Osteocyte (in vitro differentiated cells): ENCODE measurements at places on chromosomes 5 and 9. TPM values are rescaled to one million over a fixed set of nuclear protein-coding genes. Genes with fewer than 3 reads are reported as not detected.

DNA sequence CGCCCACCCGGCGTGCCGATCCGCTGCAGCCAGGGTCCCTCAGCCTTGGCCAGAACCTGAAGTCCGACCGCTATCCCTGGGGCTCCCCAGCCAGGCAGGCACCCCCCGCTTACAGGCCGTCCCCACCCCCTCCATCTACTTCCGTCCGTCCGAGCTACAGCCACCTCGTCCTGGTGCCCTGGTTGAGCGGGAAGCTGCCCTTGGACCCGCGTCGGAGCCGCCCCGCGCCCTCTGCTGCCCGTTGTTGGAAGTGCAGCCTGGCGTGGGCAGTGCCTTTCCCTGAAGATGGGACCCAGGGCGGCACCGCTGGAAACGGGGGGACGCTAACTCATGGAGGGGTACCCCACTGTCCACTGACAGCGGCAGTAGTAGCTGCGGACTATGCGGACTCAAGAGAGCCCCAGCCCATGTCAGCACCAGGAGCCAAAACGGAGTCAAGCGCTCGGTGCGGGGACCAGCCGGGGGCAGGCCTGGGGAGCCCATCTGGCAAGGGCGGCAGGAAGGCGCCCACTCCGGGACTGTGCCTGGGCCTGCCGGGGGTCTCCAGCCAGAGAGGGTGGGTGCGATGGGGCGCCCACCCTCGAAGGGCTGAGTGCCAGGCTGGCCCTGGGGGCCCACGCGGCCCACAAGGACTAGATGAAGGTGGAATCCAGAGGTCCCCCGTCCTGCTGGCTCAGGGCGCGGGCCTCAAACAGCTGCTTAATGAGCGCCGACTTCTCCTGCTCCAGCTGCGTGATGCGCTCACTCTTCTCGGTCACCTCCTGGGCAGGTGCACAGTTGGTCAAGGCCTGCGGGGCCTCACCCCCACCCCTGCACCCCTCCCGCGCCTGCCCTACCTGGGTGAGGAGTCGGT is 6.1 kb downstream of the SAPCD2 start:
- peaks cover 3% of the 10 kb centered on the region for H3K4me1 ChIP-seq
- H3K36me3 ChIP-seq, result no peaks in the 10 kb centered on the region
- DNase-seq, result no peak
- no peak overlapping the region for H3K27ac ChIP-seq

The GRM6 gene
- total RNA-seq, result not detected in 2 replicates

- no peaks in the 10 kb centered on the region for H3K36me3 ChIP-seq
- H3K4me3 ChIP-seq, result no peak overlapping the region
- no peak overlapping the region for H3K27ac ChIP-seq
Measured at GRCh38 chr9:19496321-19497050, 87.7 kb downstream of the ACER2 start.

DNA sequence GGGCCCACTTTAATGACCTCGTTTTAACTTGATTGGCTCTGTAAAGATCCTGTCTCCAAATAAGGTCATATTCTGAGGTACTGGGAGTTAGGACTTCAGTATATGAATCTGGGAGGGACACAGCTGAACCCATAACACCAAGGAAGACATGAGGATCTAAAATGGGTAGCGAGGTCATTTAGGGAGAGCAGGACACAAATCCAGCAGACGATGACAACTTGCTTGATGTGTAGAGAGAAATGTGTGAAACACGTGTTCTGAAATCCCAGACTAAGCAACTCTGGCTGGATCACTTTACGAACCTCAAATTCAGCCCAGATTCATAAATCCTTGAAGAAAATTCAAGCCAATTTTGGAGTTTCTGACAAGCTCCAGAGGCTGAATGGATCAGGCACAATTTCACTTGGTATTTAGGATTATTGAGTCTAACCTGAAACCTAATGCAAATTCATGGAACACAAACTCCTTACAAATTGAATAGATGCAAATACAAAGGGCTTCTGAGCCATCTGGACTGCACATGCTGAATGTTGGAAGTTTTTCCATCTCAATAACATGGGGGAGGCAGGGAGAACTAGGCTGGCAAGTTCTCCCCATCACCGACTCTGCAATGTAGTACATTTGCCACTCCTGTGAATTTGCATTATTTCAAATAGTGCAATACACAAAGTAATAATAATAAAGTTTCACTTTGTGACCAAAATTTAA is 74.0 kb upstream of the SLC30A5 start:
- peaks cover 36% of the 10 kb centered on the region for H3K27me3 ChIP-seq
- DNase-seq, result no peak
- no peaks in the 10 kb centered on the region for H3K4me1 ChIP-seq
- H3K27ac ChIP-seq, result no peak overlapping the region
- no peak overlapping the region for H3K4me3 ChIP-seq

The MEIKIN gene
- not detected in 2 replicates for total RNA-seq

DNA sequence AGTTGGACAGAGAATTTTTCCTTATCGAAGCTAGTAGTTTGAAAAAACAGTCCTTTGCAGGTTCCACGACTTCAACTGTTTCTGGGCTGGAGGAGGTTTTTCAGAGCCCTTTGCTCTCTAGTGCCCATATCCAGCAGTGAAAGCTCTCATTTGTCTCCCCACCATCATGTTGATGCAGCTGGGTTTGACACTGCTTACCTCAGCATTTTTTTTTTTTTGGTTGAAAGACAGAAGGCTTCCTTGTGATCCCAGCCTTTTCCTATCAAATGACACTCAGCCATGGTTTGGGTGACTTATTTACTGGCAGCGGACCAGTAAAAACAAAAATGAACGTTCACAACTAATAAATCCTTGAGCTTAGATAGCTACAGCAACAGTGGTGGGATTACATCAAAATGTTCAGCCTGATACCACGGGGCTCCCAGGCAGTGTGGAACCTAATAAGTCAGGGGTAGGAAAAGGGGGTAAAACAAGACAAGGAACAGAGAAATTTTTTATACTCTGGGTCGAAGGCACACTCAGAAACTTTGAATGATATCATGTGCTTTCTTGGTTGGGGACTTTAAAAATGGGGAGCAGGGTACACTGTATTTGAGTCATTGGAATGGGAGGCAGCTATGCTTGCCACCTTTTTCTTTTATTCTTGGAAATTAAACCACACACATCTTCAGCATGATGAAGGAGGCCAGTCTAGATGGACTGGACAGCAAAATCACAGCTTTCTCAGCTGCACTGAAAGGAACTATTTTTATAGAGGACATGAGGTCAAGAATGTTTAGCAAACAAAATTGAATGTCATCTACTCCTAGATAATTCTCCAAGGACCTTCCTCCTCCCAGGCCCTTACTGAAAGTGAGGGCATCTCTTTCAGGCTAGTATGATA is 308.9 kb upstream of the MPDZ start:
- no peak for DNase-seq
- peaks cover 2% of the 10 kb centered on the region for H3K36me3 ChIP-seq
- peaks cover 10% of the 10 kb centered on the region for H3K27me3 ChIP-seq
- no peak overlapping the region for H3K27ac ChIP-seq
- H3K4me1 ChIP-seq, result no peaks in the 10 kb centered on the region
- H3K4me3 ChIP-seq, result no peak overlapping the region

- no peak overlapping the region for H3K4me3 ChIP-seq
- peaks cover 25% of the 10 kb centered on the region for H3K36me3 ChIP-seq
- H3K4me1 ChIP-seq, result peaks cover 39% of the 10 kb centered on the region
- no peak overlapping the region for H3K27ac ChIP-seq
- no peaks in the 10 kb centered on the region for H3K27me3 ChIP-seq
Measured at GRCh38 chr5:157568720-157569119, 6.9 kb downstream of the ADAM19 start.

The FAM151B gene
- total RNA-seq, result 4.9 and 5.9 TPM in 2 replicates

DNA sequence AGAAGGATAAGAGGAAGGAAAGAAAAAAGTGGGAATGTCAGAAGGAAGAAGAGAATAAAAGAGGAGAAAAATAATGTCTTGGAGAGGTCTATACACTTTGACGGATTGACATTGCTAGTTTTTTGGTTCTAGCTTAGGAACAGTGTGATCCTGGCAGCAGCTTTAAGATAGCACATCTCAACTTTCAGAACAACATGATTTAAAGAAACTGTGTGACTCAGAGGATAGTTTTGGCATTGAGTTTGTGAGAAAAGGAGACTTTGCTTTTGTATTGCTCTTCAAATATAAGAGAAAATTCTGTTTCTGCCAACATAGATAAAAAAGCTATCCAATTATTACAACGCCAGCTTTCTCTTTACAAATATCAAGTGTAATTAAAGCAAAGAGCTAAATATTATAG is 260.7 kb upstream of the ARRDC3 start:
- H3K27ac ChIP-seq, result peak overlapping the region; percentile 67
- peaks cover 24% of the 10 kb centered on the region for H3K4me1 ChIP-seq
- peaks cover 2% of the 10 kb centered on the region for H3K27me3 ChIP-seq
- H3K36me3 ChIP-seq, result no peaks in the 10 kb centered on the region
- no peak overlapping the region for H3K4me3 ChIP-seq
- DNase-seq, result no peak

DNA sequence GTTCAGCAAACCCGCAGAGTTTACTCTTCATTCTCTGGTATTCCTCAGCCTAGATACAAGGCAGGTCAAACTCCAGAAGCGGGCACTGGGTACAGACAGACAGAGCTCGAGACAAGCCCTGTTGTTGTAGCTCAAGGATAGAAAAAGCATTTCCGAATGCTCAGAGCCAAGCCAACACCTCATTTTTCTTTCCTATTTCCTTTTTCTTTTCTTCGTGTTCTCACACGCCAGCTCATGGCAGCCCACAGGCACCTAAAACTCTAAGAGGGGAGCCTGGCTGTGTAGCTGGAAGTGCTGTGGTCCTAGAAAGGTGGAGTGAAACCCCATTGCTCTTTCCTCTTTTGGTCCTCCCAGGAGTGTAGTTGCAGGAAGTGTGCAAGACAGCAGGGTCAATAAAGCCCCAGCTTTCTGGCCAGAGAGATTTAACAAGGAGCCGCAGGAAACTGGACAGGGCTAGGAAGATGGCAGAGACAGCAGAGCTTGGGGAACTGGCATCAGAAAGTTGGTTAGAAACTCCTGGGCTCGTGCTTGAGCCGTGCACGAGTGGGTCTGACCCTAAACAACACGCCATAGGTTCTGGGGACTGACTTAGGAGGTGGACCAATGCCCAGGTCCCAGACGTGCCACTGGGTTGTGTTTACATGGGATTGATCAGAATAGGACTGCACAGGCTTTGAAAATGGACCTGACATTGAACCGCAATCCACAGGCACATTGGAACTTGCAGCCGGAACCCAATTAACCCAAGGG is 41.6 kb downstream of the ADAMTS2 start:
- H3K36me3 ChIP-seq, result no peaks in the 10 kb centered on the region
- H3K4me1 ChIP-seq, result peaks cover 4% of the 10 kb centered on the region
- H3K4me3 ChIP-seq, result no peak overlapping the region
- no peak overlapping the region for H3K27ac ChIP-seq
- DNase-seq, result no peak
